GM23248 (cell line): ENCODE measurements at places on chromosomes 7 and 10. TPM values are rescaled to one million over a fixed set of nuclear protein-coding genes. Genes with fewer than 3 reads are reported as not detected.

DNA sequence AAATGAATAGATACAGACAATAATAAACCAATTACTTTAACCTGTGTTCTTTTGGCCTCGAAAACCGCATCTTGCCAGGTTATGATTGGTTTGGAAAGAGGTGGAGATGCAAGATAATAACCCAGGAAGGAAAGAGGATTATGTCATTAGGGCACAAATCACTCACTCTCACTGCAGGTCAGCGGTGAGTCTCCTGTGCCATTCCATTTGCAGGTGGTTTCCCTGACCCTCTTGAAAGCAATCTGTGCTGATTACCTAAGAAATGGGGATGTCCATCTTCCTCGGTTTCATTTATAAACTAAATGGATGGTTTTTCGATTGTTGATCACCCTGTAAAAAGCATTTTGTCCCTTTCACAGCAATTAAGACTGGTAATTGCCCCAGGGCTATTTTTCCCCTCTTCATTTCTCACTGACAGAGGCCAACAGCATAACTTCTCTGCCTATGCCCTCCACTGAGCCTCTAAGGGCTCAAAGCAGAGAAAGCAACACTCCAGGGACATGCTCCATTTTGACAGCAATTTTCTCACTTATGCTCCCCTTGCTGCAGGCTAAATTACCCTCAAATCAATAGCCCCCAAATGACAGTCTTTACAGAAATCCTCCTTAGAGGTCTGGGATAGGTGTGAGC is 257.5 kb downstream of the IPMK start:
- no peak for DNase-seq

DNA sequence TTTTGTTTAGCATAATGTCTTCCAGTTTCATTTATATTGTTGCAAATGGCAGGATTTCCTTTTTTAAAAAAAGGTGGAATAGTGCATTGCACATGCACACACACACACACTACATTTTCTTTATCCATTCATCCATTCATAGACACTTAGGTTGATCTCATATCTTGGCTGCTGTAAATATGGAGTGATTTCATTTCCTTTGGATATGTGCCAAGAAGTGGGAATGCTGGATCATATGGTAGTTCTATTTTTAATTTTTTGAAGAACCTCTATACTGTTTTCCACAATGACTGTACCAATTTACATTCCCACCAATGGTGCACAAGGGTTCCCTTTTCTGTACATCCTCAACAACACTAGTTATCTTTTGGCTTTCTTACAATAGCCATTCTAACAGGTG is 68.9 kb downstream of the EBLN1 start:
- peak; percentile 10 for DNase-seq

DNA sequence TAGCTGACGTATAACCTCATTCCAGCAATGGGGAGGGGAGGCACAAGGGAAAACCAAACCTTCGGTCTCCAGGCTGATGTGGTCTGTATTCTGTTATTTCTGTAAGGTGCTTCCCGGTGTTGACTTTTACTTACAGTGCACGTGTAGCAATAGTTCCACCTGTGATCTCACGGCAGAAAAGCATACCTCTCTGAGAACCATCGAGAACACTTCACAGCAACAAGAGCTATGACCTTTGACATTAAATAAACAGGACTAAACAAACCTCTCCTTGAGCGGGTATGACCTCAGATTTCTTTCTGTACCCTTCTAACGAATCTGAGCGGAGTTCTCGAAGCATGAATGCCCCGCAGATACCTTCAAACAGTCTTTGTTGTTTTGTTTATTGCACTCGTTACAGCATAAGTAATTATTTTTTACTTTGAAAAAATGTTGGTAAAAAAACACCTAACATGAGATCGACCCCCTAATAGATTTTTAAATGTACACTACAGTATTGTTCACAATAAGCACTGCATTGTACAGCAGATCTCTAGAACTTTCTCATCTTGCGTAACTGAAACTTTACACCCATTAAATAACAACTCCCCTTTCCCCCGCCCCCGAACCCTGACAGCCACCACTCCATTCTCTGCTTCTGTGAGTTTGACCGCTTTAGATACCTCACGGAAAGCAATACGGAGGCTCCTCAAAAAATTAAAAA is 282.3 kb downstream of the GATA3 start:
- no peak for DNase-seq

LIPK gene
- total RNA-seq: not detected in 2 replicates

GRCh38 chr7:46207931-46208634 is 287.0 kb upstream of the IGFBP3 start:
- DNase-seq: no peak

ZNF117 gene
- 2.8 and 4.3 TPM in 2 replicates for total RNA-seq

UTF1 gene
- total RNA-seq: not detected in 2 replicates
